ENCODE measurements at places on chromosomes 13 and 19. TPM values are rescaled to one million over a fixed set of nuclear protein-coding genes. Genes with fewer than 3 reads are reported as not detected.

- peak; percentile 75 for DNase-seq
Observed at GRCh38 chr19:17325881-17326594, 8.6 kb downstream of the ANO8 start.

- no peak for DNase-seq
Observed at GRCh38 chr13:110981379-110981778, 66.5 kb upstream of the ANKRD10 start.

- peak; percentile 6 for DNase-seq
Observed at GRCh38 chr19:50458396-50459066, 17.8 kb upstream of the EMC10 start.

The MCEMP1 gene
- not detected for total RNA-seq

The USHBP1 gene
- not detected for total RNA-seq

DNA sequence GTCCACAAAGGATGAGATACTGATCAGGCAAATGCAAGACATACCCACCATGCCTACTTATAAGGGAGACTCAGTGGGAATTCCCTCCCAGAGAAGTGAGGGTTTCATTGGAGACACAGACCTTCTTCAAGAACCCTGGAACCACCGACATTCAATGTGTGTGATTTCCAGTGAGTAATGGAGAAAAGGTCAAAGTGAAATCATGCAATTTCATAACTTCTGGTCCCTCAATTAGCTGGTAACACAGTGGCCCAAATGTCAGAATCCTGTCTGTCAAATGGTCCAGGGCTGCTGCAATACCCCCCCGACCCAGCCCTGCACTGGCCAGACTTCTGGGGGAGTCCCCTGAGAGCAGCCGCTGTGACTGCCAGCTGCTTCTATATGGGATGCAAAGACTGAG lies 4.7 kb upstream of the METTL21C start:
- DNase-seq, result no peak

DNA sequence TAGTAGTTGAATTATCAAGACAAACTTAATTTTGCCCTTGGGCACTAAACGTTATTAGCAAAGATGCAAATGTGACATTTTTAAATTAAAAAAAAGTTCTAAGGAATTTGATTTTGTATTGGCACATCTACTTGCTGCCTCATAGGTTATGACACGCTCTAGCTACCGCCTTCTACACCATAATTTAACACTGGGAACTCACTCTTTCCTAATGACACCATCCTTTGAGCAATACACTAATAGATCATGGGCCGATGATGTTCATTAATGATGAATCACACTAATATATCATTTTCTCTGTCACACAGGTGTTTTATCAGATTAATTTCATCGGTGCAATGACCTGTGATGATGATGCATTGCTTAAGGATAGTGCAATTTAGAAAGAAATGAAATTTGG lies 528.8 kb upstream of the PCDH9 start:
- DNase-seq, result no peak

- DNase-seq, result no peak
Observed at GRCh38 chr13:65826657-65827056, 1403.5 kb downstream of the PCDH9 start.

The LILRB4 gene
- total RNA-seq, result not detected

DNA sequence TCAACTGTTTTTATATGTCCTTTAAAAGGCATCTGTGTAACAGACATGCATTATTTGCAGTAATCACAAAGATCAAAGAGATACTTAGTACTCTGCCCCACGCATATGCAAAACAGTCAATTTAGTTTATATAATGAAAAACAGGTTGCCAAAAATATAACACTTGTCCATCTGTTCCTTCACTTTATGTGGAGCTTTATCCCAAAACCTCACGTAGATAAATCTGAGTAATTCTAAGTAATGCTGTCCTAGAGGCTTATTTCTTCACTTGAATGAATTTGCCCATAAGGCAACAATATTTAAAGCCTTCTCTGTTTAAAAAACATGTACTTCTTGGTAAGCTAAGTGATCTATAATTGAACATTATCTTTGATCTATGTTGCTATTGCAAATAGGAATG lies 20.3 kb upstream of the SLITRK6 start:
- DNase-seq, result no peak

DNA sequence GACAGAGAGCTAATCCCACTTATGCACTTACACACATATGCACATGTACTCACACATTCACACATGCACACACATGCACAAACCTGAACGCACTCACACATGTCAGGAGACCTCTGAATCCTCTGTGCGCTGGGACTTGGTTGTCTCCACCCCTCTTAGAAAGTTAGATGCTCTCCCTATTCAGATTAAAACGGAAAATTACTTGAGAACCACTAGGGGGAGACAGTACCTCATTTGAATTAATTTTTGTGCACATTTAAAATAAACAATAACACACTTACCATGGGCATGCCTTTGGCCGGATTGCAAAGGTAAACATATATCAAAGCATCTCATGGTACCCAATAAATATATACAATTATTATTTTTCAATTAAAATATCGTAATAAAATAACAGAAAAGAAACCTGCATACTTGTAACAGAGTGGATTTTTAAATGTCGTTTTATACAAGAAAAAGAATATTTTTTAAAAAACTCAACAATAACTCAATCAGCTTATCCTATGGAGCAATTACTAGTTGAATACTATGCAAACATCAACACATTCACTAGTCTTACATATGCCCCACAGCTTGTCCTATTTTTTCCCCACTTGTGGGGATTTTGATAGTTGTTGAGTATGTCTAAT lies 9.5 kb upstream of the LILRB4 start:
- peak; percentile 24 for DNase-seq

- no peak for DNase-seq
Observed at GRCh38 chr13:40345654-40346372, 320.6 kb downstream of the FOXO1 start.

- no peak for DNase-seq
Observed at GRCh38 chr13:99758460-99759162, 213.0 kb downstream of the ZIC5 start.

DNA sequence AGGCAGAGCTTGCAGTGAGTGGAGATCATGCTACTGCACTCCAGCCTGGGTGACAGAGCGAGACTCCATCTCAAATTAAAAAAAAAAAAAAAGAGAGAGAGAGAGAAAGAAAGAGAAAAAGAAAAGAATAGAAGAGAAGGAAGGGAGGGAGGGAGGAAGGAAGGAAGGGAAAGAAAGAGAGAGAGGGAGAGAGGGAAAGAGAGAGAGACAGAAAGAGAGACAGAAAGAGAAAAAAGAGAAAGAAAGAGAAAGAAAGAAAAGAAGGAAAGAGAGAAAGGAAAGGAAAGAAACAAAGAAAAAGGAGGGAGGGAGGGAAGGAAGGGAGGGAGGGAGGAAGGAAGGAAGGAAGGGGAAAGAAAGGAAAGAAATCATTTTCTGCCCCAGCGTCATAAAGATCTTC lies 7.0 kb upstream of the UNC13A start:
- no peak for DNase-seq

- no peak for DNase-seq
Observed at GRCh38 chr19:34288381-34288780, 34.0 kb downstream of the GARRE1 start.

- DNase-seq, result no peak
Observed at GRCh38 chr13:76398425-76398824, 487.8 kb downstream of the KCTD12 start.

- DNase-seq, result no peak
Observed at GRCh38 chr13:113648216-113648610, 9.8 kb downstream of the ATP4B start.

DNA sequence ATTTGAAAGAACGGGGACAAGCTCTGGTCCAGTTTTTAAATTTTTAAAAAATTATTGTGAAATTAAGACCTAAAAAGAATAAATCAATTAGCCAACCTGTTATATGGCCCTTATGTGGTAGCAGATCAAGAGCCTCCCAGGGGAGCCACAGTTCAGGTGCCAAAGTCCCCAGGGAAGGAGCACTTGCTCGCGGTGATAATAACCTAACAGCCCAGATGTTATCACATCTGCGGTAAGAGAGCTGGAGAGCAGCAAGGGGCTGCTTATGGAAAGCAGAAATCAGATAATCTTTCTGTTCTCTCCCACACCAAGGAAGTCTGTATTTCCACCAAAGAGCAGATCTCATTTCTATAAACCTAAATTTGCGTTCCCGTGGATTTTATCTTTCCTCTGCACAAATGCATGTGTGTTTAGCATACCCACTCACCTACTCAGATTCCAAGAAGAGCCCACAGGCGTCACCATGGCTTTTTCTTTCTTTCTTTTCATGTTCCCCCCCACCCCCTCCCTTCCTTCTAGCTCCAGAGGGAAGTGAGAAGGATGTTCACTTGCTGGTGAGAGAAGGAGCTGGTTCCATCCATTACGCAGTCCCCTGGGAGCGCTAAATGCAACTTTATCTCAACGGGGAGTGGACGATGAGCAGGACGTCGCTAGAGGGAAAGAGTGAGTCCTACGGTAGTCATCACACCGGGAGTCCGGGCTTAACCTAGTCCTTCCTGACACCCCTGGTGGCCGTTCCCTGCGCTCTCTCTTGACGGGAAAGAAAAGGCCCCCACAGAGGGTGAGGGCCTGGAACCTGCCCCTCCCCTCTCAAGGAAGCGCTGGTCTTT lies 1.6 kb upstream of the POU4F1 start:
- no peak for DNase-seq

DNA sequence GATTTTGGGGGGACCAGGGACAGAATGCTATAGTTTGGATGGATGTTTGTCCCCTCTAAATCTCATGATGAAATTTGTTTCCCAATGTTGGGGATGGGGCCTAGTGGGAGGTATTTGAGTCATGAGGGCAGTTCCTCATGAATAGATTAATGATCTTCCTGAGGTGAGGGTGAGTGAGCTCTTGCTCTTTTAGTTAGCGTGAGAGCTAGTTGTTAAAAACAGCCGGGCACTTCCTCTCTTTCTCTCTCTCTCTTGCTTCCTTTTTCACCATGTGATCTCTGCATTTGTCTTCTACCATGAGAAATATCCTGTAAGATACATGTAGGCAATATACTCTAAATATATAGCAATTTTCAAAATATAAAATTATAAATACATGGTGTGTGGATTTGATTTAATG lies 290.8 kb upstream of the PCDH9 start:
- DNase-seq, result no peak

DNA sequence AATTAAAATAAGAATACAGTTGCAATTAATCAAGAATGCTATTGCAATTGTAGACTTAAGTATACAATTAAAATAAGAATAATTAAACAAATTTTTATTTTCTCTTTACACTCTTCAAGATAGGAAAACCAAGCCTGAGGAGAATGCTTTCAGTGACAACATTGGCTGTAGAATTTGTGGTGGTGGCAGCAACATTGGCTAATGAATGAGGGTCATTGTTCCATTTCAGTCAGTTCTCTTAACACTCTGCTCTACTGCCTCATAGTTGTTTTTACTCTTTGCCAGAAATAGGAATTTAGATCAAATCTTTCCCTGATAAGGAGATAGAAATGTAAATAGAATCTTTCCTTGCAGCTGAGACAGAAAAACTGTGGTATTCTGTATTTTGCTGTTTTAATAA lies 391.6 kb downstream of the PCDH20 start:
- DNase-seq, result no peak

The UNC13A gene
- total RNA-seq, result 0.49 TPM

The IGFL1 gene
- total RNA-seq, result not detected

DNA sequence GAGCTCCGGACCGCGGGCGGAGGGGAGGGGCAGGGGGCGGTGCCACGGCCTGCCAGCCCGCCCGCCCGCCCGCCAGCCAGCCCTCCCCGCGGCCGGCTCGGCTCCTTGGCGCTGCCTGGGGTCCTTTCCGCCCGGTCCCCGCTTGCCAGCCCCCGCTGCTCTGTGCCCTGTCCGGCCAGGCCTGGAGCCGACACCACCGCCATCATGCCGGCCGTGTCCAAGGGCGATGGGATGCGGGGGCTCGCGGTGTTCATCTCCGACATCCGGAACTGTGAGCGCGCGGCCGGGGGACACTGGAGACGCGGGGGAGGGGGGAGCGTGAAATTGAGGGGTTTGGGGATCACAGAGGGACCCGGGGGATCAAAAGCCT lies at the start of gene AP2A1:
Gene AP2A1 (plus strand): TSS at position 72 of the 370 bp plus-strand sequence. CDS start 133 bp downstream, at position 205.
- no peak for DNase-seq

DNA sequence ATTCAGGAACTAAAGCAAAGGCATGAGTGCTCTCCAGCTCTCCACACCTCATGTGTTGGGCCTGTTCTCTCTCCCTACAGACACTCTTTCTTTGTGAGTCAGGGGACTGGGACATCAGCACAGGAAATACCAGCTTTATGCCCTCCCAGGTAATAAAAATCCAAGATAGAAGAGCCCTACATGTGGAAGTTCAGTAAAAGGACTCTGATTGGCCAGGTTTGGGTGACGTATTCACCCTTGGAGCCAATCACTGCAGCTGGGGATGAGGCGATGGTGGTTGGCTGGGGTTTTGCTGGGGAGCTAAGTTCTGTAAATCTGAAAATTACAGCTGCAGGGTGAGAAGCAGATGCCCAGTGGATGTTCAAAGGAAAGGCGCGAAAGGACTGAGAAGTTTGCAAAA lies 32.5 kb downstream of the CCDC70 start:
- no peak for DNase-seq

The COX6B2 gene
- total RNA-seq, result not detected

The TNFRSF19 gene
- 7.3 TPM for total RNA-seq

GRCh38 chr13:20782116-20782708 lies 8.5 kb upstream of the EEF1AKMT1 start:
- no peak for DNase-seq

- no peak for DNase-seq
Observed at GRCh38 chr13:78997902-78998629, 339.1 kb upstream of the OBI1 start.

The TEX26 gene
- not detected for total RNA-seq

The GNG7 gene
- 0.65 TPM for total RNA-seq

DNA sequence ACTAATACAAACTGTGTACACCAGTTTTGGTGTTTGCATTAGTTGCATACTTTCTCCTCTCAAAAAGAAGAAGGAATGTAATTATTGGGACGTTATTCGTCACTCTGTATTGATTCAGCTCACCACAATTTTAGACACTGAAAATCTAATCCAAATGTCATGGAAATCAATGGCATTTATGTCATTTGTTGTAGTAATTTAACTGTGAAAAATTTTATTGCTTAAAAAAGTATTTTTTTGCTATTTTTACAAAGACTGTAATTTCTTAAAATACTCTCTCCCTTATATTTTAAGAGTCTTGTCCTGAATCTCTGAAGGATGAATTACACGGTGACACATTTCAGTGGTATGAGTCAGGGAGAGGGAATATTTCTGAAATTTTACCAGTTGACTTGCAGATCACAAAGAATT lies 2117.6 kb downstream of the PCDH9 start:
- DNase-seq, result no peak

The GRK1 gene
- not detected for total RNA-seq

GRCh38 chr19:33675501-33676124 lies 53.9 kb downstream of the CHST8 start:
- no peak for DNase-seq

- DNase-seq, result no peak
Observed at GRCh38 chr13:51015973-51016372, 95.1 kb downstream of the C13orf42 start.

- no peak for DNase-seq
Observed at GRCh38 chr13:22648320-22648801, 532.4 kb upstream of the SGCG start.

The ZIK1 gene
- 4.2 TPM for total RNA-seq

GRCh38 chr19:10852098-10852800 lies 4.0 kb downstream of the C19orf38 start:
- peak; percentile 53 for DNase-seq

- no peak for DNase-seq
Observed at GRCh38 chr13:38685431-38685830, 1.4 kb upstream of the FREM2 start.
